CD4-positive, alpha-beta T cell treated with Interleukin-15 for 4 hours (primary cell): ENCODE measurements at places on chromosomes 11 and 22.

DNA sequence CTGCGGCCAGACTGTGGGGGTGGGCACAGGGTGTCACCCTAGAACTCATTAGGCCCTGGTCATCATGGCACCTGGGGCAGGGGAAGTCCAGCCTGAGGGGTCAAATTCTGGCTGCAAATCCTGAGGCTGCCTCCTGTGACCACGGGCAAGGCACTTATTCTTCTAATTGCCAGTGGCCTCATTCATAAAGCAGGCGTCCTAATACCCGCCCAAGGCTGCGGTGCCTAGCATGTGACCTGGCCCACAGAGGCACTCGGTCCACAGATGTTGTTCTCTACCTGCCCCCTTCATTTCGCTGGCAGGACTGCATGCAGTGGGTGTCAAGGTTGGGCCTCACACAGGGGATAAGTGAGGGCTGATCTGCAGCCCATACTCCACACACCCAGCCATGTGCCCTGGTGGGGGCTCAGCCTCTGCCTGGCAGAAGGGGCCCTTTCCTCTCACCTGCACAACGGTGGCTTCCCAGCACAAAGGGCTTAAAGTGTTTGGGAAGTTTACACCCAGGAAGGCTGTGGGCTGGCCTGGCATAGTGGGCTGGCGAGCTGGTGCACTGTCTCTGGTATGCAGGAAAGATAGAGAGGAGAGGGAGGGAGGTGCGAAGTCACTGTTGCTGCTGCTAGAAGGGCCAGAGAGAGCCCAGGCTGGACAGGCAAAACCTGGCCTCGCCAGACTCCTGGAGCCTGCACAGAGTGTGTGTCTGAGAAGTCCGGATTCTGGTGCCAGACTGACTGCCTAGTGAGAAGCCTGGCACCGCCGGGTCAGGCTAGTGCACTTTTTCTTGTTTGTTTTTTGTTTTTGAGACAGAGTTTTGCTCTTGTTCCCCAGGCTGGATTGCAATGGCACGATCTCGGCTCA is 3.2 kb downstream of the MPST start:
- no peak for DNase-seq

DNA sequence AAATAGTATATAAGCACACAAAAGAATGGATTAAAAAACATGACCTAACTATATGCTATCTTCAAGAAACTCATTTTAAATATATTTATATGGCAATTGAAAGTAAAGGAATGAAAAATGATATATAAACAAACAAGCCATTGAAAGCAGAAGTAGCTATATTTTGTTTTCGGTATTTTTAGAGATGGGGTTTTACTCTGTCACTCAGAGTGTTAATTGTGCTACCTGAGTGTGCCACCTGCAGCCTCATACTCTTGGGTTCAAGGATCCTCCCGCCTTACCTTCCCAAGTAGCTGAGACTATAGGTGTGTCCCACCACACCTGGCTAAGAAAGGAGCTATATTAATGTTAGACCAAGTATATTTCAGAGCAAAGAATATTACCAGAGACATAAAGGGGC is 624.1 kb downstream of the BUD13 start:
- no peak for DNase-seq

GRCh38 chr22:30557243-30557642 is 10.7 kb upstream of the SEC14L6 start:
- no peak for DNase-seq

- peak; percentile 82 for DNase-seq
These were observed 110.0 kb downstream of the KIAA1671 start for GRCh38 chr22:25062386-25063085.

DNA sequence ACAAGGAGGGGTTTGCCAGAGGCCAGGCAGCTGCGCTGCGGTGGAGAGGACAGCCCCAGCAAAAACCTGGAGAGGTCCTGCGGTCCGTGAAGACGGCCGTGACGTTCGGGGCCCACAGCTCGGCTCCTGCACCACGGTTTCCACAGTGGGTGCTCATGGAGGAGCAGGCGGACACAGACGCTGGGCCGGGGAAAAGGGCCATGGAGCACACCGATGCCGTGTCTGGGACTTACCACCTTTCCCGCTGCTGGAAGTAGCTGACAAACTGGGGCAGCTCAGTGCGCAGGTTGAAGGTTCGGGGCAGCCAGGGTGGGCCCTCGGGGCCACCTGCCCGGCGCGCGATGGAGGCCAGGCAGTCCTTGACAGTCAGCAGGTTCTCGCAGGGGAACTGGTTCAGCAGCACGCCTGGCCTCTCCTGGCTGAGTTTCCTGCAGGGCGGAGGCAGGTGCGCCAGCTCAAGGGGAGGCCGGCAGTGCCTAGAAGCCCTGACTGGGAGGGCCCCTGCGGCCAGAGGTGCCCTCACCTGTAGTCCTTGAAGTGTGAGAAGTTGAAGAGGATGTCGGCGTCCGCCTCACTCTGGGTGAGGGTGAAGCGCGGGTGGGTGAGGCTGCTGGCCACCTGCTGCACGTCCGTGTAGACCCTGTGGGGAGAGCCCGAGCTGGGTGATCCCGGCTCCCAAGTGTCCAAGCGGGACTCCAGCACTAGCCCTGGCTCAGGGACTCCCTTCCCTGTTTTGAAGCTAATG is 12.8 kb downstream of the TTLL12 start:
- no peak for DNase-seq

- DNase-seq = no peak
These were observed 58.3 kb downstream of the CYTH4 start for GRCh38 chr22:37340331-37341262.

GRCh38 chr11:32382339-32383049 is 52.8 kb downstream of the WT1 start:
- no peak for DNase-seq

- peak; percentile 6 for DNase-seq
These were observed at the start of gene MLC1 for GRCh38 chr22:50085211-50085972. Gene MLC1, minus strand, starts transcription at chr22:50085426. Its CDS starts 524 bp downstream, at chr22:50084902.

- DNase-seq = peak; percentile 52
These were observed 5.3 kb downstream of the NEAT1 start for GRCh38 chr11:65427691-65428577.

GRCh38 chr11:79493555-79494171 is 52.8 kb upstream of the TENM4 start:
- DNase-seq = peak; percentile 9
